Right hindlimb (tissue), 1 donor: ENCODE measurements at places on chromosomes 2 and 18.

GRCh38 chr2:231228223-231228622 is 29.8 kb downstream of the ARMC9 start:
- DNase-seq = no peak

GRCh38 chr2:85318222-85319074 is 9.3 kb downstream of the TGOLN2 start:
- peak; percentile 62 for DNase-seq

- DNase-seq = no peak
Observed at GRCh38 chr2:40820319-40820718, 368.4 kb upstream of the SLC8A1 start.

- no peak for DNase-seq
Observed at GRCh38 chr2:123513351-123513750, 511.7 kb upstream of the CNTNAP5 start.

DNA sequence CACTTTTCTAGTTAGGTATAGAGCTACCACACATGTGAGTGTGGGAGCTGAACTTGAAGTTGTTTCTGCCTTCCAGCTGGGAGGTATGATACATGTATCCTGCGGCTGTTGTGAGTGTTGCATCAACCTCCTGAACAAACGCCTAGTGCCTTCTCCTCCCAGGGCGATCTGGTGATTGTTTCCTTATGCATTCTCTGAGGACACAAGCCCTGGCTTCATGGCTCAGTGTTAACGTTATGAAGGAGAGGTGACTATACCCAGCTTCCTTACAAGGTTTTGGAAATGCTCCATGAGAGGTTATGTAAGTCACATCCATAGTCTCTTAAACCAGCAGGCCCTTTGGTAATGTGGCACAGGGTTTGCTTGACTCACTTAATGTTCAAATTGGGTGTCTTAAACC is 64.9 kb downstream of the SPRED2 start:
- DNase-seq = no peak

DNA sequence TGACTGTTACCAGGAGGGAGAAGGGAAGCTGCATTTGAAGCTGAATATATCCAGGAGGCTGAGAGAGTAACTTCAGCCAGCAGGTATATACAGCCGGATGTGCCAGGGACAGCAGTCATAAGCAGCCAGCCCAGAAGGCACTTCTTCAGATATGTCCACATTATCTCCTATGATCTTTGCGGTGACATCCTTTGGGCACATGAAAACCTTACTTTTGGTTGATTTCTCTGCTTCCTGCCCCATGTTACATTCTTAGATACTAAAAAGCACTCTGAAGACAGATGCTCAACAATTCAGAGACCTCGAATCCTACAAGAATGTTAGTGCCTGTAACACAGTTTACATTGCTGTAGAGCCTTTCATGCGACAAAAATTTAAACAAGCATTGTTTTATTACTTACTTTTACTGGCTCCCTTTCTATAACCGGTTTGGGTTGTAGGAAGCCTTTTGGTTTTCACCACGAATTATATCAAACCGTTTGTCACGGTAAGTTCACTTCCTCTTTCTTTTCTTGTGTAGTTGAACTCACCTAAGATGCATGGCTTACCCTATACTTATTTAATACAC is 50.3 kb upstream of the TLK1 start:
- DNase-seq = no peak

- DNase-seq = no peak
Observed at GRCh38 chr2:222706616-222707015, 35.2 kb downstream of the MOGAT1 start.

- no peak for DNase-seq
Observed at GRCh38 chr2:17529771-17530170, 10.7 kb upstream of the VSNL1 start.

DNA sequence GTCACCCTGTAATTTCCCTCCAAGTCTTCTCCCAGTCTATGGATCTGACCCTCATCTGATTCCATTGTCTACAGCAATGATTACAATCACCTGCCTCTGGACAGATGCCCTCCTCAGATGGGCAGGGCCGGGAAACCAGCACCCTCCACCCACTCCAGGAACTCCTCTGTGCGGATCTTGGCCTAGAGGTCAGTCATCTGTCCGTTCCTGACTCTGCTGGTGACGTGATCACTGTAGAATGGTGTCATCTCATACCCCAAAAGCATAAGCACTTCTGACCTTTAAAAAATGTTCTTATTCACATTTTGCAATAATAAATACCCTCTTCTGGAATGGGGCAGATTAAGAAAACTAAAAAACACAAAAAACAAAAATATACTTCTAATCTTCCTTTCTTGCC is 29.5 kb upstream of the BZW1 start:
- no peak for DNase-seq

DNA sequence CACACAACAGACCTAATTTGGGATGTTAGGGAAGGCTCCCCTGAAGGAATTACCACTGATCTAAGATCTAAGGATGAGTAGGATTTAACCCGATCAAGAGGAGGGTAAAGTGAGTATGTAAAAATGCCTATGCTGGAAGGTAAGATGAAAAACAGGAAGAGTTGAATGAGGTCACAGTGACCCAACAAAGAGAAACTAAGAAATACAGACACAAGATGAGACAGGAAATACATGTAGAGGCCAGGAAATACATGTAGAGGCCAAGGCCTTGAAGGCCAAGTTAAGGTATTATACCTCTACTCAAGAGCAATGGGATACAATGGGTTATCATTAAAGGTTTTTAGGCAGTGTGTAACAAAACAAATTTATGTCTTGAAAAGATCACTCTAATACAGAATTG is 131.6 kb upstream of the TANK start:
- DNase-seq = no peak

GRCh38 chr2:23230885-23231284 is 154.1 kb upstream of the KLHL29 start:
- DNase-seq = no peak

DNA sequence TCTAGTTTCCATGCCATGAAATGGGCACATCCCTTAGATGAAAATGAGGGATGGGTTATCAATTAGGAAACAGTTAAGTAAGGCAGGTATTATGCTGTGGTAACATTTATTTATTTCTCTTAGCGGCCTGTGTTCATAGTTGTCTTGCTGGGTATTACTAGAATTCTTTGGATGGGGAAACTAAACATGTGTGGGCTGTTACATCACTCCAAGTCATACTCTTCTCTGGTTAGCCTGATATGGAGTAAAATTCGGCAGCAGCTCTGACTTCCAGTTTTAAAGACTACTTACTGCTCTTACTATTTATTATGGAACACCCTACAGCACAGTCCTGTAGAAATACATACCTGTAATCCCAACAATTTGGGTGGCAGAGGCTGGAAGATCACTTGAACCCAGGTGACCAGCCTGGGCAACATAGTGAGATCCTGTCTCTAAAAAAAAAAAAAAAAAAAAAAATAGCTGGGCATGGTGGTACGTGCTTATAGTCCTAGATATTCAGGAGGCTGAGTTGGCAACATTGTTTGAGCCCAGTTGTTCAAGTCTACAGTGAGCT is 33.1 kb upstream of the RASGRP3 start:
- no peak for DNase-seq

- no peak for DNase-seq
Observed at GRCh38 chr18:58015065-58015780, 28.8 kb upstream of the NEDD4L start.

- no peak for DNase-seq
Observed at GRCh38 chr2:64525317-64525613, 1.1 kb downstream of the AFTPH start.

GRCh38 chr2:19818543-19818942 is 83.2 kb downstream of the TTC32 start:
- no peak for DNase-seq

DNA sequence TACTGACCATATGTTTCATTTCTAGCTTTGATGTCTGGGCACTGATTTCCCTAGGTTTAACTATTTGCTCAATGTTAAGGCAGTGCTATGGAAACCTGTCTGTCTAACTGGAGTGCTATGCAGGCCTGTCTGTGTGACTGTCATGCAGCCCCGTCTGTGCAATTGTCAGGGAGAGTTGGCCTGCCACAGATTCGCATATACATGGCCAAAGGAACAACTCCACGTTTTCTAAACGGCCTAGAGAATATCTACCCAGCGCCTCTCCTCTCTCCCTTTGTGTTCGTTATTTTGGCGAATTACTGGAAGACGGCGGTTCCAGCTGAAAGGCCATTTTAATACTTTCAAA is 59.6 kb upstream of the PSME4 start:
- DNase-seq = no peak

- no peak for DNase-seq
Observed at GRCh38 chr2:168805615-168806014, 3.2 kb downstream of the NOSTRIN start.

GRCh38 chr2:200219309-200220113 is 87.0 kb upstream of the SPATS2L start:
- no peak for DNase-seq

DNA sequence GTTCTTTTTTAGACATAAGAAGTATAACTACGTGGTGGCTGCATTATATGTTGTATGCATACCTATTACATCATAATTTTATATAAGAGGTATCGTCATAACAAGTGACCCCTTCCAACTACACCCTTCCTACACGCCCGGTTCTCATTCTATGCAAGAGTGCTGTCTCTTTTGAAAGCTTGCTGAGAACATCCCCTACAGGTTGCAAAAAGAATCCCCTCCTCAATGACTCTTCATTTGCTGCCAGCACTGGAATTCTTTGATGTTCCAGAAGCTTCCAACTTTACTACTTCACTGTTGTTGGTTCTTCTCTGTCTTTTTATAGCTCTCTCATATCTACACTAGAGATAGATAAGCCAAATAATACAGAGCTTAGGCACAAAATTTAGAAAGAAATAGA is 66.4 kb downstream of the CDH7 start:
- DNase-seq = no peak

DNA sequence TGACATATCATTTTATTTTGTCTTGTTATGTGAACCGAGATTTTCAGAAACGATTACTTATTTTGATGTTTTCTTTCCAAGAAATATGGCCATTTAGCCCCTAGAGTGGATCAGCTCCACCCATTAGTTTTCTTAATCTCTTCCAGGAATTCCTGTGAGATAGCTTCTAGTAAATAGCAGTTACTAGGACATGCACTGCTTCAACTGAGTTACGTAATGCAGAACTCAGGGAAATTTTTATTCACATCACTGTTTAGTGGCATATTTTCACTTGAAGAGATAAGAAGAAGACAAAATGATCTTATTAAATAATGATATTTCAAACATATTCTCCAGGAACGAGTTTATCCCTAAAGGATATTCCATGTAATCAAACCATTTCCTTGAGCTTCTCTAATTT is 573.5 kb upstream of the CNTNAP5 start:
- DNase-seq = no peak

- DNase-seq = no peak
Observed at GRCh38 chr2:56130463-56131070, 53.2 kb upstream of the CCDC85A start.

DNA sequence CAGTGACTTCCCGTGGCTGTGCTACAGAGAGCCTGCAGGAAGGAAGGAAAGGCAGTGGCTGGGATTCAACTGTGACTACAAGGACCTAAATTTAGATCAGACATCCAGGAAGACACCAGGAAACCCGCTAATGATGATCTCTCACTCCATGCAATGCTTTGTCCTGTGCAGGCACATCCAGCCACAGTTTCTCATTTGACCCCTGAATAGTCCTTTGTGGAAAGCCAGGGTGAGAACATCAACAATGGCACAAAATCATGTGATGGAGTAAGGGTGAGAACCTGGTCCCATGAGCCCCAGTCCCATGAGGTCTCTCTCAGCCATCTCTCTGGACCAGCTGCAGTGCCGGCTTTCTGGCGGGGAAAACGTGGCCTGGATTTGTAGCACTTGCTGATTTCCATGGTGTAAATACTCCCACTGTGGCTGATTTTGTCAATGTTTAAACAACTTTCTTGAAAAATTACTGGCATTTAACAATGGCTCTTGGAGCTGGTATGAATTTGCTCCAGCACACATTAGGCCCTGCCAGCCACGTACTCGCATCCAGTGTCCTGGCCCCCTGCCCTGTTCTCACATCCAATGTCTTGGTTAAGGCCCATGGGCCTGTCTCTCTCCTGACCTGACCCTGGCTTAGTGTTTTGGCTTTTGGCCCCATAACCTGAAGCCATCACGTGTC is 159.0 kb upstream of the HAAO start:
- no peak for DNase-seq

GRCh38 chr18:28267878-28268625 is 91.1 kb upstream of the CDH2 start:
- no peak for DNase-seq

GRCh38 chr2:110828330-110828729 is 96.0 kb downstream of the ACOXL start:
- no peak for DNase-seq

DNA sequence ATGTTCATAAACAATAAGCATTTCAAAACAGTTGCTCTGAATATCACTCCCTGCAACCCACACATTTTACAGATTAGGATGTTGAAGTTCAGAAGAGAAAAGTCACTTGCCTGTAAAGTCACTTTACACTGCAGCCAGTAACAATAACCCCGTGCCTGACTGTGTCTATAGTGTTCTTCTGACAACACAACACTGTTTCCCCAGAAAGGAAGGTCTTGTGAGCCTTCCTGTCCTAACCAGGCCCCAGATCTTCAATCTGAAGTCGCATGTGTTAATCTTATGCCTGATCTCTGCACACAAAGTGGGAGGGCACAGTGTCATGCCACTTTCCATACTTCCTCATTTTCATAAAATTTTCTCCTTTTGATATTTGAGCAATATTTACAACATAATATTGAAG is 120.2 kb downstream of the FEZ2 start:
- DNase-seq = no peak

GRCh38 chr18:58491773-58492752 is 136.8 kb downstream of the ALPK2 start:
- DNase-seq = no peak

DNA sequence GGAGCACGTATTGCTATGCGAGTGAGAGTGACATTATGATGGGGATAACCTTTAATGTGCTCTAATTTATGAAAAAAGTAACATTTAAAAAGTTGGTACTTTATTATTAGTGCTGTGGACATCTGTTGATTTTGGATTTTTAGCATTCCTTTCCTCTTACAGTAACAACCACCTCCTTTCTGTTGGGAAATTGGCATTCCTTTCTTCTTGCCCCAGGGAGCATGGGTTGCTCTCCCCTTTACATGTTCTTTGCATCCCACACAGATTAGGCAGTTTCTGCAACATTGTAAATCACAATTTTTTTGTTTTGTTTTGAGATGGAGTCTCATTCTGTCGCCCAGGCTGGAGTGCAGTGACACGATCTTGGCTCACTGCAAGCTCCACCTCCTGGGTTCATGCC is 300.2 kb downstream of the LPIN1 start:
- no peak for DNase-seq

DNA sequence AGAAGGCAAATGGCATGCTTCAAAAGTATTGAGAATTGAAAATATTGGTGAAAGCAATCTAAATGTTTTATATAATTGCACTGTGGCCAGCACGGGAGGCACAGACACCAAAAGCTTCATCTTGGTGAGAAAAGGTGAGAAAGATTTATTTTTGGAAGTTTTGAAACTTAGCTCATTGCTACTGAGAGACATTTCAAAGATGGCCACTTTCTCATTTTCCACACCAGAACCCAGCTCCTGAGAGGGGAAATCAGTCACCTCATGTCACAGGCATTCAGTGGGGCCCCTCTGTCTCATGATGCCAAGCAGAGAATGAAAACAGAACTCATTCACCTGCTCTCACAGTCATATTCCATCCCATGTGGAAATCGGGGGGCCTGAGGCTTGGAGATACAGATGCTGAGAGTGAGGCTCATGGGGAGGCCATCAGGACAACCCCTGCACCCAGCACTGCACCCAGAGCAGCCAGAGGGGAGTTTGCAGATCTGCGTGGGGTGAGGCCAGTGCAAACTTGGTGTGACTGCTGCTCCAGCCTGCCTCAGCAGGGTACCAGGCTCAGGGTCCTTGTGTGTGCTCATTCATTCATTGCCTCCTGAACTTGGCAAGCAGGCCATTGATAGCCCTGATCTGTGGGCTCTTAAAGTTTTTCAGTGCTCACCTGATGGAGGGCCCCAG is 31.4 kb downstream of the IL18R1 start:
- DNase-seq = no peak
